ENCODE measurements at places on chromosomes 13 and 19.

- peak; percentile 71 for DNase-seq
Measured at GRCh38 chr13:24207841-24208667, 47.5 kb downstream of the SPATA13 start.

DNA sequence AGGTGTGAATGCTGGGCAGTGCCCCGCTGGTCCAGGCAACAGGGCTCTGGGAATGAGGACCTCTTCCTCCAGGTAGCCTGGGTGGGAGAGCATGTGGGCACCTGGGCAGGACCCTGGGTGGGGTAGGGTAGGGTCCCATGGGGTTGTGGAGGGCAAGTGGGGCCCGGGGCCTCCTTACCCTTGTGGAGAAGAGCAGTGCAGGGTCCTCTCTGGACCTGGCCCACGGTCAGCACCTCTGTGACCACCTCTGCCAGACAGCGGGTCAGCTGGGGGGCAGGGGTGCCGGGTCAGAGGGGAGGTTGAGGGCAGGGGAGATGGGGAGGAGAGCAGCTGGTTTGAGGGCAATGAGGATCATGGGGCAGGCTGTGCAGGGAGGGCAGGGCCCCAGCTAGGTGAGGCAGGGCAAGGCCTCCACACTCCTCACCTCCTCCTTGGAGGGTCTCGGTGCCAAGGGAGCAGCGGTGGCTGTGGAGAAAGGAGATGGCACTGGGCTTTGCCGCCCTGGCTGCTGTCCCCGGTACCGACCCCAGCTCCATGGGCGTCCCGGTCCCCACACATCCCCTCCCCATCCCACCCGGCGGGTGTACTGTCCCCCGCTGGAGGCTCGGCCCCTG lies 491 bp downstream of the CCER2 start:
- no peak for DNase-seq

DNA sequence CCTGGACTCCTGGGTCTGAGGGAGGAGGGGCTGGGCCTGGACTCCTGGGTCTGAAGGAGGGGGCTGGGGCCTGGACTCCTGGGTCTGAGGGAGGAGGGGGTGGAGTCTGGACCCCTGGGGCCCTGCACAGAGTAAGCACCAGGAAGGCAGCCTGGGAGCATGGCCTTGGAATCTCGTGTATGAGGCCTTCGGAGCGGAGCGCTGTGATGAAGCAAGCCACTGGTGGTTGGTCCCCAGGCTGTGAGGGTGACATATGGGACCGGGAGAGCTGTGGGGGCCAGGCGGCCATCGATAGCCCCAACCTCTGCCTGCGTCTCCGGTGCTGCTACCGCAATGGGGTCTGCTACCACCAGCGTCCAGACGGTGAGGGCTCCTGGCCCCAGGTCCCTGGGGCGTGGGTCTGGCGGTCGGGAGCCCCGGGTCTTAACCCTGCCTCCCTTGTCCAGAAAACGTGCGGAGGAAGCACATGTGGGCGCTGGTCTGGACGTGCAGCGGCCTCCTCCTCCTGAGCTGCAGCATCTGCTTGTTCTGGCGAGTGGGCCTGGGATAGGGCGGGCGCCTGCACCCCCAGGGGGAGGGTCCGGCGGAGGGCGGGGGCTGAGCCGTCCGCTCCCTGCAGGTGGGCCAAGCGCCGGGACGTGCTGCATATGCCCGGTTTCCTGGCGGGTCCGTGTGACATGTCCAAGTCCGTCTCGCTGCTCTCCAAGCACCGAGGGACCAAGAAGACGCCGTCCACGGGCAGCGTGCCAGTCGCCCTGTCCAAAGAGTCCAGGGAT lies 918 bp downstream of the TMEM190 start:
- DNase-seq = no peak

GRCh38 chr13:22102271-22102670 lies 431.4 kb downstream of the FGF9 start:
- DNase-seq = no peak

GRCh38 chr13:112078216-112078615 lies 11.3 kb downstream of the SOX1 start:
- DNase-seq = no peak

- DNase-seq = no peak
Measured at GRCh38 chr19:47430041-47430802, 10.9 kb upstream of the MEIS3 start.

- DNase-seq = no peak
Measured at GRCh38 chr13:112783135-112783977, 93.5 kb downstream of the ATP11A start.

- DNase-seq = no peak
Measured at GRCh38 chr19:12695997-12696365, 450 bp downstream of the FBXW9 start.

DNA sequence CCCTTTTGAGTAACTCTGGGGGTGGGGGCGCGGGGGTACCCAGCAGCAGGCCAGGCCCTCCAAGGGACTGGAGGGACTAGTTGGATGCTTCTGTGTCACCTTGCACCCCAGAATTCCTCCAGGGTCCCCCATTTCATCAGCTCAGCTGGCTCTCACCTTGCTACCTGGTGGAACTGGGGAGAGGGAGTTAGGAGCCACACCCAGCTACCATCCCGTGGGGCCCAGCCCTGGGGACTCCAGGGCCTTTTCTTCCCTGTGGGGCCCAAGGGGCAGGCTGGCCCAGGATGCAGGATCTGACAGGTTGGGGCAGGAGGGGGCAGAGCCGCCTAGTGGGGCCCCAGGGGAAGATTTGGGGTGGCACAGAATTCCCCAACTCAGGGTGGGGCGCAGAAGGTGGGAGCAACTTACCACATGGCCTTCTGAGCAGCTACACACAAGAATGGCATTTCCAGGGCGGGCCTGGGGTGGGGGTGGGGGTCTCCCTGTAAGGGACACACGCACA lies 32.8 kb upstream of the NANOS3 start:
- DNase-seq = no peak

- no peak for DNase-seq
Measured at GRCh38 chr13:84553227-84553626, 671.0 kb upstream of the SLITRK1 start.

Data from AG04449 (cell line).